ENCODE measurements at places on chromosomes 7 and 10.

- DNase-seq, result peak; percentile 54
Measured at GRCh38 chr10:89207181-89207800, at the start of gene CH25H. Gene CH25H (minus strand): TSS chr10:89207317. CDS start chr10:89207292, 25 bp downstream.

GRCh38 chr10:87706731-87707130 is 47.1 kb downstream of the PAPSS2 start:
- DNase-seq, result no peak

- no peak for DNase-seq
Measured at GRCh38 chr10:124688386-124688785, 55.8 kb downstream of the FAM53B start.

- DNase-seq, result no peak
Measured at GRCh38 chr7:94882891-94883290, 24.5 kb upstream of the PPP1R9A start.

- DNase-seq, result no peak
Measured at GRCh38 chr7:3117488-3118231, 74.0 kb upstream of the CARD11 start.

- DNase-seq, result no peak
Measured at GRCh38 chr10:51501396-51501795, 198.0 kb downstream of the CSTF2T start.
